MM.1S (cell line): ENCODE measurements at places on chromosomes 11 and 22.
A peak's percentile ranks its signal among the peaks of the same experiment; 100 is the strongest.

- DNase-seq = no peak
These were observed 11.5 kb upstream of the PEX26 start for GRCh38 chr22:18066181-18066859.

DNA sequence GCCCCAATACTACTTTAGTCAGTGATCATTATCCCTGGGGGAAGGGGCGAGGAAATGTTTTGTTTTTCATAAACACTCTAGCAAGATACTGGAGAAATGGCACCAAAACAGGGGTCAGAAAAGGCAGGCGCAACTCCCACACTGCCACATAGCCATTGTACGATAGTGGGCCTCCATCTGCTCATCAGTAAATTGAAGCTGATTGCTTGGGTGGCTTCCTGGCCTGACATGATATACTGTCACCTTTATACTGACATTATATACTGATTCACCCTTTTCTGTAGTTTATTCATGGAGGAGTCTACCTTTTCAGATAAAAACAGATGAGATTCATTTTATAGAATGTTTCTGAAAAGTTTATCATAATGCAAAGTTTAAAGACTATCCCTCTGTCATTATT is 51.6 kb upstream of the CCDC34 start:
- no peak for DNase-seq

- DNase-seq = no peak
These were observed 798.1 kb upstream of the LRRC4C start for GRCh38 chr11:42257534-42257933.

GRCh38 chr11:72409458-72409857 is 24.9 kb downstream of the CLPB start:
- DNase-seq = no peak

GRCh38 chr11:10818594-10818993 is 9.9 kb upstream of the EIF4G2 start:
- DNase-seq = no peak

DNA sequence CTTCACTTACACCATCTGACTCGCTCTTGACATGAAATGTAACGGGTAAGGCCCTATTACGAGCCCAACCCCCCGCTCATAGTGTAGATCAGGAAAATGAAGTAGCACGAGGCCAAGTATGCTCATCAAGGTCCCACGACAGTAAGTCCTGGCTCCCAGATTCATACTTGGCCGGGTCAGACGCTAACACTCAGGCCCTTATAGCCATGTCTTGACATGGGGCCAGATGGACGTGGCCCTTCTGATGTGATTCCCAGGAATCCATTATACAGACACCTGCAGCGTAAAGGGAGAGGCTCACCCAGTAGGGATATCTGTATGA is 175.1 kb downstream of the CEP164 start:
- DNase-seq = no peak

GRCh38 chr11:106552694-106553203 is 465.5 kb downstream of the GUCY1A2 start:
- DNase-seq = no peak

GRCh38 chr22:40922484-40923303 is 28.5 kb upstream of the RBX1 start:
- peak; percentile 59 for DNase-seq

GRCh38 chr11:134565343-134565891 is 153.4 kb upstream of the B3GAT1 start:
- DNase-seq = no peak

DNA sequence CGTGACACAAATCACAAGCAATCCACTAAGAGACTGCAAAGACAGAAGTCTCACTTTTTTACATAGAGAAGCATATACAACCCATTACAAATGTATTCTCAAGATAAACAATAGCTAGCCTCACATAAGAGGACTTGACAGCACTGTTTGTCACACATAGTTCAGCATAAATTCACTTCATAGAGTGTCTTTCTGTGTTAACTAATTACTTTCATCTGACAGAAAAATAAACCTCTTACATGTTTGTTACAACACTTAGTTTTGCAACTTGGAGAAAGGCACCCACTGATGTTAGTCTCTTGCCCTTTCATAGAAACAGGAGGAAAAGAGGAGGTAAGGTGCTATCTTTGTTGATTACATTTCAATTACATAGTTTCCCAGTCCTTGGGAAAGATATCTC is 2221.9 kb upstream of the RAG2 start:
- no peak for DNase-seq
